NCI-H187 (cell line): ENCODE measurements at places on chromosomes 12 and 14.
A peak's percentile ranks its signal among the peaks of the same experiment; 100 is the strongest.

GRCh38 chr14:50936016-50936340 lies 8.3 kb downstream of the PYGL start:
- DNase-seq, result no peak

GRCh38 chr14:22797017-22797917 lies 18.0 kb downstream of the SLC7A7 start:
- no peak for DNase-seq

- DNase-seq, result no peak
These were observed 59.7 kb downstream of the CAPZA3 start for GRCh38 chr12:18797604-18798003.

GRCh38 chr14:54125109-54125508 lies 168.5 kb upstream of the BMP4 start:
- no peak for DNase-seq

DNA sequence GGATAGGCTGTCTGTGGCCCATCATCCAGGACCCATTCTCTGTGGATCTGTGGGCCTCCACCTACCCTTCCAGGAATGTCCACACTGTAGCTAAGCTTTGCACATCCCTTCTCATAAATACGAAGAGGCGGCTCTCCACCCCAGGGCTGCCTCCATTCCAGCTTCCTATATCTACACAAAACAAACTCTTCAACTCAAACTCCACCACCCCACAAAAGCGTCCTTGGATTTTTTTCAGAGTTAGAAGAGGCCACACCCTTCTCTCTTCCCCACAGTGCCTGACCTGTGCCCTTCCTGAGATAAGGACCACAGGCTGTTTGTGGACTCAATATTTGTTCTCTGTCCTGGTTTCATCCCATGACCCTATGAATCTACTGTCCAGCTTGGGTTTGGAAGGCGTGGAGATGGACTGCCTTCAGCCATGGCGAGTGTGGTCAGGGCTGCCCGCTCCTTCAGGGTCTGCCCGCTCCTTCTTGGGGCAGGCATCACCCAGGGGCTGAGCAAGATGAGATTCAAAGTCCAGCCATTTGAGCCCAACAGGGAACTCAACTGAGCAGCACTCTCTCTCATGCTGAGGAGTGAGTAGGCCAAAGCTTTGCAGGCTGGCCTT lies 13.0 kb upstream of the SERPINA12 start:
- DNase-seq, result no peak

DNA sequence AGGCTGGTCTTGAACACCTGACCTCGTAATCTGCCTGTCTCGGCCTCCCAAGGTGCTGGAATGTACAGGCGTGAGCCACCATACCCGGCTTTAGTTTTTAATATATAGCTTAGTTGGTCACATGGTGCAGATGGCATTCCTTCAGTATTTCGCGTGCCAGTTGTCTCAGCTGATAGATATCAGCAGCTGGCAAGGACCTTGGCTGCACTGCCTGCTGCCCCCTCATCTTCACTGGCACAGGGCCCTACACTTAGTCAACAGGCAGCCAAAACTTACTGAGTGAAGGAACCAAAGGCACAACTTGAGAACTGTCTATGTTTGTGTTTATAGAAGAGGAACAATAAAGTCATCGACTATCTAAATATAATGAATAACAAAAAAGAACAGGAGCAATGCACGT lies 31.0 kb downstream of the EID3 start:
- DNase-seq, result no peak

GRCh38 chr12:132825861-132826260 lies 2.8 kb downstream of the GOLGA3 start:
- DNase-seq, result no peak

DNA sequence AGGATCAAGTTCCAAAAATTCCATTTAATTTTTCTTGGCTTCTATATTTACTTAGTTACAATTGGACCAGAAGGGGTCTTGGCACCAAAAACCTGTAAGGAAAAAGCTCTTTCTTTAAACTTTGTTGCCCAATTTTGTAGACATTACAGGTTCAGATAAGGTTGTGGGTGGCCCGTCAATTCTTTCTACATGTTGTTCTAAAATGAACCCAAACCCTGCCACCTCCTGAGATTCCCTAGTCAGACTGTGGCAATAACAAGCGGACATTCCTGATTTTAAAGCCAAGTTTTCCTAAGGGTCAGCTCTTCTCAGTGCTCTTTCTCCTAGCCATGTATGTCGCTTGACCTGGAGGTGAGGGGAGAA lies 45.0 kb upstream of the GSG1 start:
- DNase-seq, result no peak

DNA sequence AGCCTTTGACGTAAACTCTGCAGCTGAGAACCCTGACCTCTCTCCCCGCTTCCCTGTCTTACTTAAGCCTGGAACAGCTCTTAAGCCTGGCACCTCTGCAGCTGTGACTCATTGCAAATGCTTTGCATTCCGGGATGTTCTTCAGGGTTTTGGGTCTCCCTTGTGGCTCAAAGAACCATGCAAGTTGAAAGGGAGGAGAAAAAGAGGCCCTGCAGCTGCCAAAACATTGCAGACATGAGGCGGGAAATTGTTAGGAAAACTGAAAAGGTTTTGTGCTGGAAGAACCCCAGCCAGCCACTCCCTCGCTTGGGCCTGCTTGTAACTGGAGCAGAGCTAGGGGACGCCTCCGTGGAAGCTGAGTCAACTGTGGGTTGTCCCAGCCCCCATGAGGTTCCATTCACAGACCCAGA lies 60.2 kb upstream of the FERMT2 start:
- no peak for DNase-seq

DNA sequence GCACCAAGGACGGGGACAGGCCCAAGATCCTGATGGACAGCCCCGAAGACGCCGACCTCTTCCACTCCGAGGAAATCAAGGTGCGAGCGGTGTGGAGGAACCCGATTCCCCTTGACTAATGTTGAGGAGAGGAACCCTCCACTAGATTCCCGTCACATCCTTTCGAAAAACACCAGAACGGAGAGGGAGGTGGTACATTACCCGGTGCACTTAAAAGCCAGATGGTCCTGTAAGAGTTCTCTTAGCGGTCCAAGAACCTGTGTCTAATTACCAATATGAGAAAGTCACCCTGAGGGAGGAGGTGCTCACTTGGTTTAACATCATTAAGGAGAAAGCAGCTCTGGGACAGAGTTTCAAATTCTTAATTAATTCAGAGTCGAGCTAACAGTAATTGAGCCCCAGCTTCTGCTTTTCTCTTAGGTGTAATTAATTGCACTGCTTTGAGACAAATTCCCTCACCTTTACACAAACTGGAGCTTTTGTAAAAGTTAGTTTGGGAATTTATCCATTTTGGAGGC lies 450 bp downstream of the PRKAB1 start:
- no peak for DNase-seq

DNA sequence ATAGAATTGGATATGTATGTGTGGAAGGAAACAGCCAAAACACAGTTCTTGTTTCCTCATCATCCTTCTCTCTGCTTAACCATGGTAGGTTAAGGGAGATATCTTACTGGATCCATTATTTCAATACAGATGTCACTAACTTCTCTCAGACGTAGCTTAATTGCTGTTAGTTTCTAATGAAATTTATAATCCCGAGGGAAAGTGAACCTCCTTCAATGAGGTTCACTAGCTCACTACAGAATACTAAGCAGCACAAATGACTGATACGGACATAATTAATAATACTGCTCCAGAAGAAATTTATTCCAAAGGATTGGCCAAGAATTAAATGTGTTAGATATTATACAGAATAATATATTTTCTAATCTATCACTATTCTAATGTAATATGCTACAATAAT lies 28.6 kb upstream of the PTPRO start:
- no peak for DNase-seq

GRCh38 chr12:120235369-120236323 lies 29.9 kb downstream of the PXN start:
- DNase-seq, result no peak

DNA sequence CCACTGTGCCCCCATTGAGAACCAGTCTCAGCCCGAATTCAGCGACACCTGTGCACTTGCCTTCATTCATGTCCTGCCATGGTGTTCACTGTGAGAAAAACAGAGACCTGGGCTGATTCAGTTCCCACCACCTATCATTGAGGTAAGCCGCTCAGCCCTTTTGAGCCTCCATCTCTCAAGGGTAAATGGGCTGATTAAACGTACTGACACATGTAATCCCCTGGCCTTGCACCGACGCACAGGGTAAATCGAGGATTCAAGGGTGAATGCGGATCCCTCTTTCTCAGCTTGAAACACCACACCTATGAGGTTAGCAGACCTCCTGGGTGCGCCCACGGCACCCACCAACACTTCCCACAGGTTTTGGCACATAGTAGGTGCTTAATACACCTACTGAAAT lies 69.7 kb downstream of the C14orf132 start:
- DNase-seq, result no peak

DNA sequence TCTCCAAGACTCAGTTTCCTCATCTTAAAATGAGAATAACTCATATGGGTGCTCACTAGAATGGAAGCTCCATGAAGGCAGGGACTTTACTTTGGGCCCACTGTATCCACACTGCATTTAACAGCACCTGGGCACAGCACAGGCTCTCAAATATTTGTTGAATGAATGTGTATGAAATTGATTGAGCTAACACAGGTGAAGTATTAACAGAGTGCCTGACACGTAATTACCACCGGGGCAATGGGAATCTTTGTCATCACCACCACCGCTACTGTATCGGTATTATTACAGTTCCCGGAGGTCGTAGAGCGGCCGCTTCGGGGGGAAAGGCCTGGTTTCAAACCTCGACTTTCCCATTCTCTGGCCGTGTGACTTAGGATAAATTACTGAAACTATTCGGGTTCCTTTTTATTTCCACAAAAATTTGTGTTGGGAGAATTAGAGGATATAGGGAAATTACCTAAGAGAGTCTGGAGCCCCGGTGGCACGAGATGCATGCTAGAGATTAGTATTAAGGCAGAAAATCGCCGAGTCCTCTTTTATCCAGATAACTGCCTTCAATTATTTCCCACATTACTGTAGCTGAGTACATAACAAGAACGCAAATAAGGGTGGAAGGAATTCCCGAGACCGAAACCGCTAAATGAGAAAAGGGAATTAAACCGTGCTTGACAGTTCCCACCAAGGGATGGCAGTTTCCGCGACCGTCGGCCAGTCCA lies 1.0 kb upstream of the RIC8B start:
- no peak for DNase-seq

- DNase-seq, result no peak
These were observed 18.7 kb downstream of the FLVCR2 start for GRCh38 chr14:75597149-75597548.

DNA sequence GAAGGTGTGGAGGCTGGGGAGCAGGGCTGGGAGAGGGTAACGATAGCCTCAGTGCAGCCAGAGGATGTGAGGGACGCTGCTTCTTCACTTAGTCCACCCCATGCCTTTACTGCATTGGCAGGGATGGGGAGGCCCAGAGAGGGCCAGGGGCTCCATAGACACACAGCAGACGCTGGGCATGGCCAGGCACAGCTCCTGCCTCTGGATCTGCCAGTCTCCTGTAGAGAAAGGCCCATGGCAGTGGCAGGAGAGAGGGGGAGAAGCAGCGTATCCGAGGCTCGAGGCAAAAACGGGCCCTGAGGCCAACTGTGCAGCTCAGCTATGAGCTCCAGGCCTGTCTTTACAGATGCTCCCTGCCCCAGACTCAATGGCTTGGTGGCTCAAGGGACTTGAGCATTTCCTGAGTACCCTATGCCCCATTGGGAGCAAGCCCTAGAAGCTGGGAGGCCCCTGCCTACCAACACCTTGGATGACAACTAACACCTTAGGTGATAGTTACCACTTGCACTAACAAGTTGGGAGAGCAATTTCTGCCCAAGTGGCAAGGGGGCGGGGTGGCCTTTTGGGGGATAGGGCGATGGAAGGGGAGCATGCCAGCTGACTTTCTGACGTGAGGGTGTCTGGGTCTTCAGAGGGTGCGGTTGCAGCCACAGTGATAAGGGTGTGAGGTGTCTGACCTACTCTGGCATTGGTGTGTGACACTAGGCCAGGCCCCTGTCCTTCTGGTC lies 5.0 kb upstream of the LBHD2 start:
- DNase-seq, result no peak

GRCh38 chr12:2636741-2637340 lies 157.9 kb upstream of the FKBP4 start:
- DNase-seq, result no peak

DNA sequence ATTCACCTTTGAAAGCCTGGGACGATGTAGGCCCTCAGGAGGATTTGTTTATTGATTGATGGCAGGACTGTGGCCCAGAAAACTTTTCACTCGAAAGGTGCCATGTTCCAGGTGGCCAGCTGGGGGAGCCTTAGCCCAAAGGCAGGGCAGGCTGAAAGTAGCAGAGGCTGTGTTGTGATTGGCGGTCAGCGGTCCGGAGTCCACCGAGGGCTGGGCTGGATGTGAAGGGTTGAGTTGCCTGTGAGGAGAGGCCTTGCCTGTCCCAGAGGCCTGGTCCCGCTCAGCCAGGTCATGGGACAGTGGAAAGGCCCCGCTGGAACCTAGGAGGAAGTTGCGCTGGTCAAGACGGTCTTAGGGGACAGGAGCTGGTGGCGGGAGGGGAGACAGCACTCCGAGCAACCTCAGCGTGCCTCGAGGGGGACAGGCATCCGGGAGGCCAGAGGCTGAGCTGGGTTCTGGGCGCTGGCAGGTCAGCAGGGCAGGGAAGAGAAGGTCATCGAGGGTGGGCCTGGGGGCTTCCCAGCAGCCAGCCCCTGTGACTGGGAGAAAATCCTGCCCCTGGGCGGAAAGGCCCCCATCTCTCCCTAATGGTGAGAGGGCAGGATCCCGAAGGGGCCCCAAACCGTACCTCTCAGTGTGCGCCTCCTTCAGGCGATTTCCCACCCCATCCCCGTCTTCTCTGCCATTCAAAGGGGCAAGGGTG lies 26.3 kb downstream of the CMA1 start:
- no peak for DNase-seq

- DNase-seq, result no peak
These were observed 914 bp upstream of the CCND2 start for GRCh38 chr12:4272424-4273272.

GRCh38 chr12:89153341-89153740 lies 199.0 kb downstream of the DUSP6 start:
- no peak for DNase-seq

- no peak for DNase-seq
These were observed 63.7 kb downstream of the WDR20 start for GRCh38 chr14:102203382-102203781.

GRCh38 chr14:65927931-65928356 lies 515.4 kb downstream of the FUT8 start:
- peak; percentile 80 for DNase-seq

DNA sequence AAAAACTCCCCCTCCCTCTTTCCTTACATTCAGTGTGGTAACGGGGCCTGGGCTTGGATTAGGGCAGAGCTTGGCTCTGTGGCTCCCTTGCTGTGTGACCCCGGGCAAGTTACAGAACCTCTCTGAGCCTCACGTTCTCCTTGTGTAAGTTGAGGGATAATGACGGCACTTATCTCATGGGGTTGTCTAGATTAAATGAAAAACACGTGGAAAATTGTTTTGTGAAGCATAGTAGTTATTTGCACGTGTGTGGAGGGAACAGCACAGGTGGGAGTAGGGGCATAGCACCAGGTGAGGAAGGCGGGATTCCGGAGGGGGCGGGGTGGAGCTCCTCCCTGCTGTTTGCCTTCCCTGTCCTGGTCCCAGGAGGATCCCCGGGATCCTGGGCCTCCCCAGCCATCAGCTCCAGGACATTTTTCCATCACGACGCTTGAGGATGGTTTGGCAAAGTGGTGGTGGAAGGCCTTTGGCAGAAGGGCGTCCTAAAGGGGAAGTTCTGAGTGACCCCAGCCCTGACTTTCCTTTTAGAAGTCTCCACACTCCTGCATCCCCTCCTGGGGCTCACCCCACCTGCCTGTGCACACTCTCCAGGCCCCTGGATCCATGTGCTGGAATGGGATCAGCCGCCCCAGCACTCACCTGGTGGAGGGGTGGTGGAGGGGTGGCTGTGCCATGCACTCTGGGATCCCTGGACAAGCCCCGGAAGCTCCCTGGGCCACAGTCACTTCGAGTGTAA lies 22.7 kb downstream of the LRTM2 start:
- no peak for DNase-seq
